T47D (cell line): ENCODE measurements at places on chromosomes 4 and X.

GRCh38 chr4:175767150-175767549 is 44.9 kb downstream of the GPM6A start:
- no peak for DNase-seq

DNA sequence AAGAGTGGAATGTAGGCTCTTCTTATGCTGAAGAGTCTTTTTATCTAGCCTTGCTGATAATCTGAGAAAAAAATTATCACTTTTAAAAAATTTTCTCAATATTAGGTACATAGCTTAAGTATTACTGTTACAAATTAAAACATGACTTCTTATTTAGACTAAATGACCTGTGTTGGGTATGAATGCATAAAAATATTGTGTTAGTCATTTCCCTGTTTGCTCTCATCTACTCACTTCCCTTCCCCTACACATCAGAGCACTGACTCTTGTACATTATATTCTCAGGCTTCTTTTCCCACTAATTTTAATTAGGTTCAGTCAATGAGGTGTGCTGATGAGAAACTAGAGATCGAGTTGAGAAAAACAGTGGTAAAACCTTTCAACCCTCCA is 881.0 kb downstream of the PCDH18 start:
- DNase-seq: no peak

GRCh38 chr4:181202240-181202639 is 1041.0 kb upstream of the TENM3 start:
- no peak for DNase-seq

GRCh38 chrX:156008915-156009314 is 11.4 kb downstream of the IL9R start:
- DNase-seq: no peak

DNA sequence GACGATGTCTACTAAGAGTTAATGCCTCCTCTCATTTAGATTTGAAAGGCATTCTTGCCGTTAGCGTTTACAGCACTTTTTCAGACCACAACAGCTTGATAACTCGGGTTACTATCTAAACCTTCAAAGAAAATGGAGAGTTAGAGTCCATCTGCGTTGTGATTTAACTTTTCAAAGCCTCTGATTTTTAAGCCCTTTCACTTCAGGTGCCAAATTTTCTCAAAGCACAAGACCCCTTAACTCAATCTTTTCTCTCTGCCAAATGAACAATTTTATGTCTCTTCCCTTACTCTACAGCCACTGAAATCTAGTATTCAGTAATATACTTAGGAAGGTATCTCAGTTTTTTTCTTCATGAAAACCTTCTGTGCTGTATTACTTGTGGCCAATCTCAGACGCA is 310.5 kb downstream of the TENM3 start:
- no peak for DNase-seq

DNA sequence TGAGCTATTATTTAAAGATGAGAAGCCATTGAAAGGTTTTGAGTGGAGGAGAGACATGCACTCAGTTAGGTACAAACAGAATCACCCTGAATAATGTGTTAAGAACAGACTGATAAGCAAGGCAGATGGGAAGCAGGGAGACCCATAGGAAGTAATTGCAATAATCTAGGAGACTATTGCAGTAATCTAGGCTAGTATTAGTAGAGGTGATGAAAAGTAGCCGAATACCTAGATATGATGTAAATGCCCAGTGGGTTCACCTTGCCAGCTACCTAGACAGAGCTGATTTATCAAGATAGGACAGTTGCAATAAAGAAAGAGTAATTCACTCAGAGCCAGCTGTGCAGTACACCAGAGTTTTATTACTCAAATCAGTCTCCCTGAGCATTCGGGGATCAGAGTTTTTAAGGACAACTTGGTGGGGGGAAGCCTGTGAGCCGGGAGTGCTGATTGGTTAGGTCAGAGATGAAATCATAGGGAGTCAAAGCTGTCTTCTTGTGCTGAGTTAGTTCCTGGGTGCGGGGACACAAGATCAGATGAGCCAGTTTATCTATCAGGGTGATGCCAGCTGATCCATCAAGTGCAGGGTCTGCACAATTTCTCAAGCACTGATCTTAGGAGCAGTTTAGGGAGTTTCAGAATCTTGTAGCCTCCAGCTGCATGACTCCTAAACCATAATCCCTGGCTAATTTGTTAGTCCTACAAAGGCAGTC is 427.5 kb downstream of the RPA4 start:
- DNase-seq: no peak

- no peak for DNase-seq
Observed at GRCh38 chr4:108731006-108731405, 31.8 kb downstream of the ETNPPL start.

GRCh38 chrX:111170017-111170416 is 74.0 kb downstream of the PAK3 start:
- DNase-seq: no peak

DNA sequence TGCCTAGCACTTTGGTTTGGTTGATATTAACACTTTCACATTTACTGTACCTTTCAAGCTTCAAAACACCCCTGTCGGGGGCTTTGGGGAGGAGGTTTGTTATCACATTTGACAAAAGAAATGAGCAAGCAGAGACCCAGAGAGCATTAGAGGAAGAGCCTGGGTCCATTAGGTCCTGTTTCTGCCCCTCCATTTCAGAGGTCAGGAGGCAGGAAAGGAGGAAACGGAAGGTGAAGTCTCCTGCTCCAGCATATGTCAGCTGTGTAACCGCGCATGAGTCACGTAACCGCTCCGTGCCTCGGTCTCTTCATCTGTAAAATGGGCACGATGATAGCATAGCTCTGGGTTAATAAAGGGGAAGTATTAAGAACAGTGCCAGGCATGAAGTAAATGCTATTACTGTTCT is 201.9 kb upstream of the BCOR start:
- no peak for DNase-seq

GRCh38 chr4:114547340-114548134 is 51.1 kb upstream of the UGT8 start:
- no peak for DNase-seq

DNA sequence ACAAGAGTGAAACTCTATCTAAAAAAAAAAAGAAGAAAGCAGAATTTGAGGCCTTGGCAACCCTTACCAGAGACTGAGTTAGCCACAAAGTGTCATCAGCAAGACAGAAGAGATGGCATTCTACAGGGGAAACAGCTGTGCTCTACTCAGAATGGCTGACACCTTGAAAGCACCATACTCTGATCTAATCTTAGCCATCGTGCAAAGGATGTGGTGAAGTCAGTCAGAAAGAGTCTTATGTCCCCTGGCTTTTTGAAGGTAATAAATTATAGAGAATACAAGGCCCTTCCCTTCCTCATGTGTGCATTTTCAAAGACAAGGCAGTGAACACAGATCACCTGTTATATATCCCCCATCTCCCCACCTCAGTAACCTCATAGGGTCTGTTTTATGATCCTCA is 13.2 kb downstream of the CLNK start:
- DNase-seq: no peak

DNA sequence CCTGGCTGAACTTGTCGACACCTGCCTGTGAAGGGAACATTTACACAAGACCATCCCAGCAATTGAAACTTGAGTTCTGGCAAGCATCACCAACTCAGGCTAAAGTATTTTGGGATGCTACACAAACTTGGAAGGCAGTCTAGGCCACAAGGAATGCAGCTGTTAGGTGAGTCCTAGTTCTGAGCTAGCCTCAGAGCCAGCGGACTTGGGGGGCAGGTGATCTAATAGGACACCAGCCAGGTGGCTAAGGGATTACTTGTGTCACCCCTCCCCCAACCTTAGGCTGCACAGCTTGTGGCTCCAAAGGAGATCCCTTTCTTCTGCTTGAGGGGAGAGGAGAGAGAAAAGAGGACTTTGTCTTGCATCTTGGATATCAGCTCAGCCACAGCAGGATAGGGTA is 62.3 kb upstream of the DKK2 start:
- DNase-seq: no peak

- DNase-seq: no peak
Observed at GRCh38 chr4:52160859-52161258, 109.8 kb downstream of the SPATA18 start.

- DNase-seq: no peak
Observed at GRCh38 chr4:60216752-60217151, 983.4 kb upstream of the ADGRL3 start.

DNA sequence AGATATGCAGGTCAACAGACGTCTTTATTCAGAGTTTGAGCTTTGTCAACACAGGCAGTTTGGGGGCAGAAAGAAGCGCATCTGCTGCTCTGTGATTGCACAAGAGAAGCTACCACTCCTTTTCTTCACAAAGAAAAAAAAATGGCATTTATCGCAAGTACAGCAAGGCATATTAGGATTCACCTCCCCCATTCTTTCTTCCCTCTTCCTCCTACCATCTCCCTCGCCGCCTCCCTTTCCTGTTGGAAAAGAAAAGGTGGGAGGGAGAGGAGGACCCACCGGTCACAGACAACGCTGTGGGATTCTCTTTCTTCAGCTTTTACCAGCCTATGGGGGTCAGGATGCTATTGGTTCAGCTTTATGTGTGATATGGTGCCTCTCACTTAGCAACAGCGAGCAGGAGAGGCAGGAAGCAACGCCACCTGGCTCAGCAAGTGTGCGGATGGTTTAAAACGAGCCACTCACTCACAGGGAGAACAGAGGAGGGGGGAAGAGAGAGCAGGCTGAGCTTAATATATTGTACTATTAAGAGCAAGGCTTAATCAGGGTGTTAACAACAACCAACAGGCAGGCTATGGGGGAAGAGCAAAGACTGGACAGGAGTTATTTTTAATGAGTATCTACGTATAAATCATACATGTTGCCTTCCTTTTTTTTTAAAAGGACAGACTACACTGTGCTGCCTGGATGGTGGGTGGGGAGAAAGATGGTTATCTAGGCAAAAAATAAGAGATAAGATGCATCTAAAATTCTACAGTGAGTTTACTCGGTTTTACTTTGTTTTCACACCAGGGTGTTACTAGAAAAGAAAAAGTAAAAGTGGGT is 104.7 kb downstream of the MAML3 start:
- peak; percentile 56 for DNase-seq

DNA sequence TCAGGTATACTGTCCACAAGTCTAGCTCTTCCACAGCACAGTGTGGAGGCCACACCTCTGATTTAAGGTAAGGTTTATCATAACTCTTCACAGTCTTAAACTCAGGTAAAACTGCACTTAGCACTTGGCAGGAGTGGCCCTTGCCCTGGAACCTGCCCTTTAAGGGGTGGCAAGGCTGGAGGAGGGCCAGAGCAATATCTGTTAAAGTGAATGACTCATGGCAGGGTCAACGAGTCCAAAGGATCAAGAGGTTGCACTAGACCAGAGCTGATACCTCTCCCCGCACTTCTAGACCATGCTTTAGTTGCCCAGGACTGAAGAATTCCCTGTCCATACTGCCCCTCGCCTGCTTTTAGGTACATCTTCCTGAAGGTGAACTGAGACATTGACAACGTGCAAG is 14.7 kb upstream of the GPR50 start:
- DNase-seq: no peak

DNA sequence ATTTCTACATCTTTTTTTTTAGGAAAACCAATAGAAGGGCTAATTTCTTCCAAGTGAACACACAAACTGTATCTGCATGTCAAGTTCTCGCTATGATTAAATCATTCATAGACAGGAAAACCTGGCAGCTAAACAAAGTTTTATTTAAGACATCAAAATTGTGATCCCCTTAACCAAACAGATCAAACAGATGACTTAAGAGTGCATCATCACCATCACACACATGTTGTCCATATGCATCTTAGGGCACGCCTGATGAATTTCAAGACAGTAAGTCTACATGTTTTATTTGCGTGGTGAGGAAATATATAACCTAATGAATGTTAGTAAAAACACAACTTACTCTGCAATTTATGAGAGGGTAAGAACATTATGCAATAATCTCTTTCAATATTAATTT is 317.0 kb upstream of the ANXA10 start:
- no peak for DNase-seq

GRCh38 chrX:123184866-123185276 is 793 bp downstream of the GRIA3 start:
- no peak for DNase-seq

DNA sequence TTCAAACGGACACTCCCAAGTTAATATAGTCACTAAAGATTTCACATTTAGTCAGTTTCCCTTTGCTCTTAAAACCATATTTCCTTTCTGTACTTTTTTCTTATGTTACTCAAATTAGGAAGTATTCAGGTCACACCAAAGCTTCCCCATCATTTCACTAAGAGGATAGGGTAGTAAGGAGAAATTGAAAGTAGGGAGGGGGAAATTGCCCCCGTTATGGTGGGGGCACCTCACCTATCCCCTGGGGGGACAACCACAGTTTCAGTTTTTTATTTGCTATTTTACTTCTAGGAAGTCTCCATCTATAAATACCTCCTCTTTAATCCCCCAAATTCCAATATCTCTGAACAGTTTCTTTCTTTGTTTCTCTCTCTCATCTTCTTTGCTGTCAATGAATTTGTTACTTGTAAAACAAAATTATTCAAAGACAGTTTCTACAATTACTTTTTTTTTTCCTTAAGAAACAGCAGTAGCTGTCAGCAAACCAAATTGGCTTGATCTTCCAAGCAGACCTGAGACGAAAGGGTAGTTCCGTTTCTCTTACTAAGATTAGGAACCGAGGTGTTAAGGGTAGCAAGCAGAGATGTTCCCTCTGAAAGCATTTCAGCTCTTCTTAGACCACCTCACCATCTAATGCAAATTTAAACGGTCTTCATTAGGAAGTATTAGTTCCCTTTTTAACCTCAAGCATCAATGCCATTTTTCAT is 160.2 kb upstream of the KLF3 start:
- DNase-seq: no peak

- DNase-seq: no peak
Observed at GRCh38 chr4:185693548-185694215, 118.3 kb downstream of the SORBS2 start.

GRCh38 chrX:45888518-45888917 is 656.7 kb downstream of the ZNF674 start:
- no peak for DNase-seq

DNA sequence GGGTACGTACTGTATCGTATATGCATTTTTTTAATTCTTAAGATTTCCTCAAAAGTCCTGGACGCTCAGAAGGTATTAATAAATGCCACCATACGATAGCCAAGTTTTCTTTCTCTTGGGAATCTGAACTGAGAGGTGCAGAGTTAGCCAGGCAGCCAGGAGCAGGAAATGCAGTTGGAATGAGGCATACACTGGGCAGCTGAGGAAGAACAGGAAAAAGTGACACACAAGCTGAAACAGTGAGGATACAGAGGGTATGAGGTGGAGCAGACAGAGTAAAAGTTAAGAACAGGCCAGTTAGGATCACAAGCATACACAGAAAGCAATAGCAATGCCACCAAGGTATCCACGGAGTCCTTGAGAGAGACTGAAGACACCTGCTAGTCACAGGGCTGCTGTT is 13.4 kb downstream of the UFSP2 start:
- DNase-seq: no peak

- DNase-seq: peak; percentile 50
Observed at GRCh38 chrX:5341902-5342301, 886.8 kb downstream of the NLGN4X start.

- DNase-seq: no peak
Observed at GRCh38 chr4:151013944-151014343, 1.1 kb downstream of the LRBA start.
